ENCODE measurements at places on chromosomes 7 and 10.

- DNase-seq = no peak
Observed at GRCh38 chr7:8136051-8136730, 125.8 kb downstream of the ICA1 start.

DNA sequence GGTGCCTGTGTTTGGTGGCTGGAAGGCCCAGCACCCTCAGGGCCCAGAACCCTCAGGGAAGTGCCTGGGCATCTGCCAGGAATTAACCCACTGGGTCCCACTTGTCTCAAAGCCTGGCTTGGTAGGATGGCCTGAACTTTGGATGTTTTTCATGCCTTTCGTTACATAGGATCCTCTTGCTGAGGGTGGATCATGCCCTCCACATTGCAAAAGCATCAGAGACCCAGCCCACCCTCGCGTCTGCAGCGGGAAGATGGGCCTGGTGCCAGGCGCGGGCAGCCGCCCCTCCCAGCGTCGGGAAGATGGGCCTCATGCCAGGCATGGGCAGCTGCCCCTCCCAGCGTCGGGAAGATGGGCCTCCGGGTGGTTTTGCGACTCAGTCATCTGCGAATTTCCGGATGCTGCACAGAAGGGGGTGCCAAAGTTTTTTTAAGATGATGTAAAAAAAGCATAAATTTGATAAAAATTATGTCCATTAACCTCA, 51.9 kb upstream of the PRKAR1B start:
- DNase-seq = no peak

GRCh38 chr7:18771834-18772566, 276.5 kb downstream of the HDAC9 start:
- no peak for DNase-seq

- DNase-seq = no peak
Observed at GRCh38 chr10:120732643-120733313, 118.4 kb upstream of the WDR11 start.

DNA sequence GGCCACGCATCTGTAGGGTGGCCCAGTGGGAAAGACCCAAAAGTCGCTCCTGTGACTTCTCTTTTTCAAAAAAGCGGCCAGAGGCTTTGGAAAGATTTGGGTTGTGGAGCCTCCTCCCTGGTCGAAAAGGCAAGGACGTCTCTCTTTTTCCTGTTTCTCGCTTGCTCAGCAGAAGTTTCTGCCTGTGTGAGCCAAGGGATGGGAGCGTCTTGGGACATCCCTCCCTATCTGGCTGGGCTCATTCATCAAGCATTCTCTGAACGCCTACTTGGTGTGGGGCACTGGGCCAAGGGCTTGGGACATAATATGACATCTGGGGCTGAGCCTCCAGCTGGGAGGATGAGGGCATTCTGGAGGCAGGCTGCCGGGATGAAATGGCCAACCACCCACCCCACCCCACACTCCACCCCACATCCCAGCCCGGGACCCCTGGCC, 120.9 kb downstream of the C10orf105 start:
- DNase-seq = no peak

DNA sequence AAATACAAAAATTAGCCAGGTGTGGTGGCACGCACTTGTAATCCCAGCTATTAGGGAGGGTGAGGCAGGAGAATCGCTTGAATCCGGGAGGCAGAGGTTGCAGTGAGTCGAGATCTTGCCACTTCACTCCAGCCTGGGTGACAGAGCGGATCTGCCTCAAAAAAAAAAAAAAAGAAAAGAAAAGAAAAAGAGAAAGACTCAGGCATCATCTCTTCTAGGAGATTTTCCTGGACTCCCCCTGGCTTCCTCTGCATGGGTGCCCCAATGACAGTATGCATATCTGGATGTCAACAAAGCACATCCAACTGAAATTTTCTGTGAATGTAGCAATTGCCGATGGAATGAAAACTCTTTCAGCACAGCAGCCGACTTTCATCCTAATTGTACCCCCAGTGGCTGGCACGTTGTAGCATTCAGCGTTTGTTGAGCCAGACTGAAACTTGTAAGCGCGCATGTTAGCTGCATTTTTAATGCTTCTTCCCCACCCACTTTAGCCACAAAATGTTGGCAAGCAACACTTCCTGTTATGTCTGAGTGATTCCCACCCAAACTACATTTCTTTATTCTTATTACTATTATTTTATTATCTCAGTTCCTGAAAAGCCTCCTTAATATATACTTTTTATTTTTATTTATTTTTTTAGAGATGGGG, 70.2 kb downstream of the PRTFDC1 start:
- DNase-seq = no peak

Measured in stimulated activated CD4-positive, alpha-beta T cell treated with anti-CD3 and anti-CD28 coated beads, Interleukin-12 subunit alpha, Interleukin-12 subunit beta, amount 100 ng/mL, for 24 hours (primary cell).